ENCODE measurements at places on chromosomes 7 and 10.

DNA sequence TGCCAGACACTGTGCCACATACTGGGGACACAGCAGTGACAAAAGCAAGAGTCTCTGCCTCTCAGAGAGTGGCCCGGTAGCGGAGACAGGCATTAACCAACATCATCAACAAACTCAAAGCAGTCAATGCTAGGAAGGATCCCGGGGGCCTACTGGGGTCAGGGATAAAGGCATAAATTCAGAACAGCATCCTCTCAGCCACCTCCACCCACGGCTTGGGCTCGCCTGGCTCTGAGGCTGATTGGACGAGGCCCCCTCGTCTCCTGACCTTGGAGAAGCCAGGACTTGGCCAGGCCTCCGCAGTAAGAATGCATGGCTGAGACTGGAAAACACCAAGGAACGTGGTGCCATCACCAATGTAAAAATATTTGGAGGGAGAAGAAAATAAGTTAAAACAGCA, 102.1 kb downstream of the ARHGAP22 start:
- DNase-seq: no peak

DNA sequence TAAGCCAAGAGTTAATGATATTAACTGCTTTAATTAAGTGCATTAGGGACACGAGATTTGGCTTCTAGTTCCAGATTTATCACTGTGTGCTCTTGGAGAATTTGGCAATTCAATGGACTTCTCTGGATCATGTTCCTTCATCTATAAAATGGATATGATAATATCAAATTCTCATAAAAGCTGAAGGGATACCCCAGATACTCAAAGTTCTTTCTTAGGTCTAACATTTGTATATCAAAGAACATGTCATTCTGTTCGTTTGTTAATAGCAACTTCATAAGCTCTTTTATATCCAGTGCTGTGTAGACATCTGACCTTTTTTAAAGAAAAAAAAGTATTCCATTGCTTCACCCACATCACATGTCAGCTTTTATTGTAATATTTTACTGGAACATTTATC, 54.6 kb upstream of the HDAC9 start:
- no peak for DNase-seq

DNA sequence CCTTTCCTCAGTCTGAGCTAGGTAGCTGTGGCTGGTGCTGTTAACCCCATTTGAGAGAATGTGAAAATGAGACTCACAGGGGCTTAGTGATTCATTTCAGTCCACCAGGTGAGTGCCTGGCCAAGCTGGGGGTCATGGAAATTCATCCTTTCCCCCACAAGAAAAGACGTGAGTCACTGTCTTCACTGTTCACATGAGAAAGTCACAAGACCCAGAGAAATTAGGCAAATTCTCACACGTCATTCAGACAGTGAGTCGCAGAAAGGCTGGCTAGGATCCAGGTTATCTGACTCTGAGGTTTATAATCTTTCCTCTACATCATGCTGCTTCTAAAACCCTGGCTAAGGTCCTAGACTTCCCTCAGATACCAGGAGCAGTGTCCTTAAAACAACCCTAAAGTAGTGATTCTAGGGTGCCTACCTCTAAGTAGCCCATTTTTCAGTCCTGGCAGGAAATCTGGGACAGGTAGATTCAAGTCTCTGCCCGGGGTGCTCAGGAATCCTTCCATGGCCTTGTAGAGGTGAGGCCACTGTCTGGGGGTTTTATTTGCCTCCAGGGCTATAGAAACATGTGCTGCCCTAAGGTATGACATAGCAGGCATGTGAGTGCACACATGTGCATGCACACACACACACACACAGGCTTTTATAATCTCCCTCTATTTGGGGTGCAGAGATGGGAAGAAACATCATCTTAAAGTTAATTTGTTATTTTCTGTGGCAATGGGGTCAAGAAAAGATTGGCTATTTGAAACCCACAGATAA, 427.9 kb upstream of the CELF2 start:
- no peak for DNase-seq

DNA sequence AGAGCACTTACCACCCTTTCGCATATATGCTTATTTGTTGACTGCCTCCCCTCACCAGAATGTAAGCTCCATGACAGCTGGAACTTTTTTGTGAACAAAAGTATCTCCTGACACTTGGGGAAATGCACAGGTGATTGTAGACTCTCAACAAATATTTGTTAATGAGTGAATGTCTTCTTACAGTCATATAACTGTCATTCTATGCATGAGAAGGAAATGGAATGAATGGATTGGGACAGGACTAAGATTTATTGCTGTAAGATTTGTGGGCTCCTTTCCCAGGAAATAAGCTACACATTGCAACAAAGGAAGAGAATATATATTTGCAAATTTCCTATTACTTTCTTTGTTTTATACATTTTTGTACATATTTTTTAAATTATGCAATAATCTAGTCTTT, 48.5 kb downstream of the FEZF1 start:
- no peak for DNase-seq

- no peak for DNase-seq
Measured at GRCh38 chr10:1043532-1043995, 5.4 kb downstream of the IDI1 start.

- no peak for DNase-seq
Measured at GRCh38 chr10:947051-947450, 15.5 kb upstream of the LARP4B start.

DNA sequence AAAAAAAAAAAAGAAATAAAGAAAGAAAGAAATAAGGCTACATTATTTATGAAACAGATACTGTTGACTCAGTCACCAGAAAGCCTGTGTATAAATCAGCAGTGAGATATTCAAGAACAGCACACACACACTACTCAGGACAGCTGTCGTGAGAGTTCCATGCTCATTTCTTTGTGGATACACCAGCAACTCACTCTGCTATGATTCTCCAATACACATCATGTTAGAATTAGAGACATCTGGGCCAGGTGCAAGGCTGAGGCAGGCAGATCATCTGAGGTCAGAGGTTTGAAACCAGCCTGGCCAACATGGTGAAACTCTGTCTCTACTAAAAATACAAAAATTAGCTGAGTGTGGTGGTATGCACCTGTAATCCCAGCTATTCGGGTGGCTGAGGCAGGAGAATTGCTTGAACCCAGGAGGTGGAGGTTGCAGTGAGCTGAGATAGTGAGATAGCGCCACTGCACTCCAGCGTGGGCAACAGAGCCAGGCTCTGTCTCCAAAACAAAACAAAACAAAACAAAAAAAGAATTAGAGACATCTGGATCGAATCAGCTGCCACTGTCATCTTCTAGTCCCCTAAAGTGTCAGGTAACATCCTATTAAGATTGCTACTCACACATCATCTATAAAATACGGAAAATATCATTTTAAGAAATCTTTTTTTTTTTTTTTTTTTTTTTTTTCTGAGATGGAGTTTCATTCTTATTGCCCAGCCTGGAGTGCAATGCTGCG, 11.2 kb upstream of the NUPR2 start:
- no peak for DNase-seq

- no peak for DNase-seq
Measured at GRCh38 chr10:7788639-7789286, 786 bp downstream of the ATP5F1C start.

- DNase-seq: no peak
Measured at GRCh38 chr10:101961591-101962498, 94.1 kb downstream of the ARMH3 start.

DNA sequence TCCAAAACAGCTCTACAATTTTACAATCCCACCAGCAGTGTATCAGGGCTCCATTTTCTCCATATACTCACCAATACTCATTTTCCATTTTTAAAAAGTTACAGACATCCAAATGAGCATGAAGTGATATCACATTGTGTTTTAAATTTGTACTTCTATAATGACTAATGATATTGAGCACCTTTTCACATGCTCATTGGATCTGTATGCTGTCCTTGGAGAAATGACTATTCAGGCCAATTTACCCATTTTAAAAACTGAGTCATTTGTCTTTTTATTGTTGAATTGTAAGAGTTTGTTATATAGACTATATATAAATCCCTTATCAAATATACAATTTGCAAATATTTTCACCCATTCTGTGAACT, 162.0 kb downstream of the MAGI2 start:
- DNase-seq: no peak

DNA sequence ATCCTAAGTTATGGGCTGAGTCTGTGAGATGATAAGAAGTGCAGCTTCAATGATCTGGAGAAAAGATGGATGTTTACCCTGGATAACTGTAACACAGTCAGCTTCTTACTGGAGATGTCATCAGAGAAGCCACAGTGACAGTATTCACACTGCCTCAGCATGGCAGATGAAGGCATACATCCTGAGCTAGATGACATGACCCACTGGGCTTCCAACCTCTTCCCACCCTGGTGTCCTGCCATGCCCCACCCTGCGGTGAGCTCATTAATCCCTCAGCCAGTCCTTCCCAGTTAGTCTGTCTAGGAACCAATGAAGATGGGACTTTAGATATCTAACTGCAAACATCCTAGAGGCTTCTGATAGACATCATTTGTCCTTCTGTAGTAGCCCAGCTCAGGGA, 213.8 kb downstream of the TAX1BP1 start:
- DNase-seq: no peak

DNA sequence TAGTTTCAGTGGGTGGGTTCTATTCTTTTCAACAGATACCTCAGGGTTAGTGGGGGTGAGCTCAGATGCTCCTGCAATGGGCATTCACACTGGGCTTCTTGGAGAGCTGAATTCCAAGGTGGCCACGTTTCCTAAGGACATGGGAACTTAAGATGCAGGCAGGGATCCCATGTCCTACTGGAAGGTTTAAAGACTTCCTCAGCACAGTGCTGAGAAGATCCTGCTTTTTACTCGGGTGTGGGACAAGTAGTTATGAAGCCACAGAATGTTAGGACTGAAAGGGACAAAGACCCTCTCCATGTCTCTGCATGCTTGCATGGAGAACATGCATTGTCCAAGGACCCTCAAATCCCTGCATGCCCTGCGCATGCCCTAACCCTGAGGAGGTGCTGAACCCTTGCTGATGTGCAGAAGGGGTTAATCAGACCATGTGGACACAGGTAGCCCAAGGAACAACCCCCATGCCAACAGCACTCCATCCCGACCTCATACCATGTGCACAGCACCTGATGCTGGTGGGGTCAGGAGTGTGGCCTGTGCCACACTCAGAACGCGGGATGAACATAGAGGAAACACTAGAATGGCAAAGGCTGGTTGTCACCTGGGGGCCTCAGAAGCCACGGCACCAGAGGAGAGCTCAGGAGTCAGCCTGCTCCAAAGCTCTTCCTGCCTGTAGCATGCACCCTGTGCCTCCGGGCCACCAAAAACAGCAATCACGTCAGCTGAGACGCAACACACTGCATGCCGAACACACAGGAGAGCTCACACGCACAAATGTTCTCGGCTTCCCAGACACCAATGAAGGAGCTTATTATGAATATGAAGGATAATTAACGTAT, 15.2 kb downstream of the IL2RA start:
- DNase-seq: no peak

DNA sequence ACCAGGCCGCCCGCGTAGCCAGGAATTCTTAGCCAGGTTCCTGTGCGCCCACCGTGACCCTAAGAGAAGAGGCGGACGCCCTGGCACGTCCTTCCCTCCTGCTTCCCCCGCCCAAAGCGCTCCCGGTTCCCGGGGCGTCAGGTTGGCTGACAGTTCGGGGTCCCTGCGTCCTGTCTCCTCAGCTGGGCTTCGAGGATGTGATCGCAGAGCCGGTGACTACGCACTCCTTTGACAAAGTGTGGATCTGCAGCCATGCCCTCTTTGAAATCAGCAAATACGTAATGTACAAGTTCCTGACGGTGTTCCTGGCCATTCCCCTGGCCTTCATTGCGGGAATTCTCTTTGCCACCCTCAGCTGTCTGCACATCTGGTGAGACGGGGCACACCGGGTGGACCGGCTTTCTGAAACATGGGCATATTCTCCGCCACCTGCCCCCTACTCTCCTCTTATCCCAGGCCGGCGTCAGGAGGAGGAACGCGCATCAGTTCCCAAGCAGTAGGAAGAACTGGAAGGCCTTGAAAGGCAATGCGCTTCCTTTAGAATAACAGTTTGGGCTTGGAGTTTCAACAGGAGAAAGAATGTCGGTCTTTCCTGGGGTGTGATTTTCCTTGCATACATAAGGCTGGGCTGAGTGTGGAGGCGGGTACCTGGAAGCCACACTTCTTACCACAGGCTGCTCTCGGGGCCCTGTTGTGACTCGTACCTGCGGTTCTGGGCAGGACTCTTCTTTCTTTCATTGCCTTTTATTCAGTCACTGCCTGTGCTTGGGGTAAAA, 728 bp downstream of the CAV2 start:
- no peak for DNase-seq

- DNase-seq: no peak
Measured at GRCh38 chr10:99770408-99771045, 11.9 kb upstream of the ABCC2 start.

- no peak for DNase-seq
Measured at GRCh38 chr10:56624082-56624481, 263.0 kb upstream of the ZWINT start.

DNA sequence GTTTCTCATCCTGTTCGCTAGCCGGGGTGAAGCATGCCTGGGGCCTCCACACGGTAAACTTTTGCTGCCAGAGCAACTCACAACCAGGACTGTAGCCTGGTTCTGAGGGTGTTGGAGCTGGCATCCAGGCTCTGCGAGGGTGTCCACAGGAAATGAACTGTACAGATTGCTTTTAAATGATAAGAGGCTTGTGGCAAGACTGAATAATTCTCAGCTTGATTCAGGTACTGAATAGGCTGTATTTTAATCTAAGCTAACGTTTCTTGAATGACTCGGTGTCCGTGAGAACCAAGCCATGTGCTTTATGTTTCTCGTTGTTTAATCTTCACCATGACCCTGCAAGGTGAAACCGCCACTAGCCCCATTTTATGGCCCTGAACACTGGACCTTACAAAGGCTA, 49.3 kb downstream of the EEPD1 start:
- DNase-seq: no peak

DNA sequence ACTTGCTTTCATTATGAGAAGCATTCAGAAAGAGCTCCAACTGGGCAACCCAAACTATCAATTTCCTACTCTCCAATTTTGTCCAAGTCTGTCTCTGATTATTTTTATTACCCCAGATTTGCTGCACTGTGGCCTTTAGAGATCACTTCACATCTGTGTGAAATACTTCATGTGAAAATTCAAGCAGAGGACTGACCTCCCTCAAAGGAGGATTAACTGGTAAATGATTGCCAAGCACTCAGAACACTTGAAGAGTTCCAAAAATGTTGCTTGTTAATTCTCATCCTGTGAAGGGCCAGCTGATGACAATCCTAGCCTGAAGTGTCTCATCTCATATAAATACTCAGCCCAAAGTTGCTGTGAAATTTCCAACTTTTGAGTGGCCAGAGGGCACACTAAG, 182.8 kb upstream of the DGKB start:
- no peak for DNase-seq

GRCh38 chr7:3240826-3241430, 60.1 kb upstream of the SDK1 start:
- no peak for DNase-seq

- no peak for DNase-seq
Measured at GRCh38 chr10:69465457-69466157, 14.3 kb downstream of the TSPAN15 start.

- no peak for DNase-seq
Measured at GRCh38 chr10:72800000-72800740, 93.4 kb upstream of the OIT3 start.
